Stimulated activated CD4-positive, alpha-beta T cell treated with anti-CD3 and anti-CD28 coated beads, Interleukin-4, amount 100 ng/mL, for 1 hour (primary cell): ENCODE measurements at places on chromosomes 11 and 22.

- no peak for DNase-seq
These were observed 426.4 kb downstream of the AASDHPPT start for GRCh38 chr11:106503901-106504300.

DNA sequence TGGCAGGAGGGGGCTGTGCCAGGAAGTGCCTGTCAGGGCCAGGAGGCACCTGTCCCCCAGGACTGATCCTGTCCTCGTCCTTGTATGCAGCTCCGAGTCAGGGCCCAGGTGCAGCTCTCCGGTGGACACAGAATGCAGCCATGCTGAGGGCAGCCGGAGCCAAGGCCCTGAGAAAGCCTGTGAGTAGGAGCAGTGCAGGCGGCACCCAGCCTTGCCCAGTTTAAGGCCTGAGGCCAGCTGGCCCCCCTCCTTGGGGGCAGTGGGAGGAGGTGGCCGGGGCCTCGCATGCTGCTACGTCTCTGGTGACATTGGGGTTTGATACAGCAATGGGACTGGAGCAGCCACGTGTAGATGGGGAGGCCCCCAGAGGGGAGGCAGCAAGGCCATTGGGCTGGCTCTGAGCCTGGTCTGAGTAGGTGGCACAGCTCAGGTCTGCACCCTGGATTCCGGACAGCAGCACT, 34.9 kb downstream of the SBF1 start:
- DNase-seq: no peak

DNA sequence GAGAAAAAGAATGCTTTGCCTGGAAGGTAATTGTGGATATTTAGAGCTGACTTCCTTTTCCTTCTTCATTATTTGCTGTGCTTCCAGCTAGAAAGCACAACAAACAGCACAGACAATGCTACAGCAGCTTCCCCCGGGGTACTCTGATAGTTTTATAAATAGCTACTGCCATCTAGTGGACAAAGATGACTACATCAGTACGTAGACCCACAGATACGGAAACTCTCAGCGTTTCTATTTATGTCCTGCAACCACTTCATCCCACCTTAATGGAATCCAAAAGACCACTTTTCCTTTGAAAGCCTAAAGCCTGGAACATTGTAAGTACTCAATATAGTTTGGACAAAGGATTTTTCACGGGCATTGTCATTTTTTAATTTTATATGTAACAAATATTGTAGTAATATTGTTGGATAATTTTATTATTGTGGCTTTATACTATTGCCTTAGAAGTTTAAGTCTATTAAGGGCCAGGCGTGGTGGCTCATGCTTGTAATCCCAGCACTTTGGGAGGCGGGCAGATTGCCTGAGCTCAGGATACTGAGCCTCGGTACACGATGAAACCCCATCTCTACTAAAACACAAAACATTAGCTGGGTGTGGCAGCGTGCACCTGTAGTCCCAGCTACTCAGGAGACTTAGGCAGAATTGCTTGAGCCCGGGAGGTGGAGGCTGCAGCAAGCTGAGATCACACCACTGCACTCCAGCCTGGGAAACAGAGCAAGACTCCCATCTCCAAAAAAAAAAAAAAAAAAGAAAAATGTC, 7.5 kb downstream of the HSPA8 start:
- DNase-seq: no peak

- DNase-seq: no peak
These were observed 1404.2 kb downstream of the BRD1 start for GRCh38 chr22:48423481-48423911.

DNA sequence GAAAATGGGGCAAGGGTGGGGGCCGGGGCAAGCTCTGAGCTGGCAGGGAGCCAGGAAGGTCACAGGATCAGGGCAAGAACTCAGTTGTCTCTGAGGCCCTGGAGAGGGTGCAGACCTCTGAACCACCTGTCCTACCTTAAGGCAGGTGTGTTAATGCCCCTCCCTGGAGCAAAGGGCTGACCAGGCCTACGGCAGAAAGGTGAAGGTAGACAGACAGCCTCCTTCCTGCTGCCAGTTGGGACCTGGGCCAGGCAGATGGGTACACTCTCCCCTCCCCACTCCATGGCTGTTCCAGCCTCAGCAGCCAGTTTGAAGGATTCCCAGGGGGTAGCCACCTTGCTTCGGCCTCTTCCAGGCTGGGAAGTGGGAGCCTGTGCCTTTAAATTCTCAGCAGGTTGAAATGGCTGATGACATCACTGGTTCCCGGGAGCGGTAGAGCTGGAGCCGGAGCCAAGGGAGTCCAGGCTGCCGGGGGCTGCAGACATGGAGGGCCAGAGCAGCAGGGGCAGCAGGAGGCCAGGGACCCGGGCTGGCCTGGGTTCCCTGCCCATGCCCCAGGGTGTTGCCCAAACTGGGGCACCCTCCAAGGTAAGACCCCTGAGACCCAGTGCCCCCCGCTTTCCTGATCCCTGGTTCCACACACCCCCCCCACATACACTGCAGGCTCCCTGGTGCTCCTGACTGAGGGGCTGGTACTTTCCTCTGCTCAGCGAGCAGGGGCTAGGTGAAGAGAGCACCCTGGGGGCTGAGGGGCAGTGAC, at the start of gene INPP5J:
Gene INPP5J (plus strand): TSS at position 435 of the 760 bp plus-strand sequence. CDS start 49 bp downstream, at position 484.
- no peak for DNase-seq

DNA sequence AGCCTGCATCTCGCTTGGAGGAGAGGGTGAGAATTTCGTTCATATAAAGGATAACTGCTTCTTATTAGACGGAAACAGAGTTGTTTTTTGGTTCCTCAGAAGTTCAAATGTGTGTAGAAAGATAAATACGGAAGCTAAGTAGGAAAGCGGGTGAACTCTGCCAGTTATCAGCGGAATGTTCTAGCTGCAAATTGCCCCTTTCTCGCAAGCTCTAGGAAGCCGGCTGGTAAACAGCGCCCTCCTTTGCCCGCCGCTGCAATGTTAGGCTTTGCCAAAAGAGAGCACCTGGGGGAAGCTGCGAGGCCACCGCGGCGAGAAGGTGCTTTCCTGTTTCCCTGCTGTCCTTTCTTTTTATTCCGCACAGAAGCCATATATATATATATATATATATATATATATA, 67.0 kb downstream of the IGLL5 start:
- peak; percentile 29 for DNase-seq

DNA sequence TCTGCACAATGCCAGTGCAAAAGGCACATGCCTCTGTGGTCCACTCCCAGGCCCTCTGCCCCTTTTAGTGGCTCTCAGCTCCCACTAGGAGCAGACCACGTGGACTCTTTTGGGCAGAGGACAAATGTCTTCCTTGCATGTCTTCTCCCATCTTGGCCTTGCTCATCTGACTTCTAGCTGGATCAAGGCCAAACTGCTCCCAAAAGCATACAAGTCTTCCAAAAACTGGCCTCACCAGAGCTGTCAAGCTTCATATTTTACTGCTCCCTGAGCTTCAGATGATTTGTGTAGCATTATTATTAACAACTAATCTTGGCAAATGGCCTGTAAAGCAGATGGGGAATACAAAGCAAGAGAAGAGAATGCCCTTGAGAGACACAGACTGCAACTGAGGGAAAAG, 6.9 kb downstream of the SMPD1 start:
- no peak for DNase-seq

DNA sequence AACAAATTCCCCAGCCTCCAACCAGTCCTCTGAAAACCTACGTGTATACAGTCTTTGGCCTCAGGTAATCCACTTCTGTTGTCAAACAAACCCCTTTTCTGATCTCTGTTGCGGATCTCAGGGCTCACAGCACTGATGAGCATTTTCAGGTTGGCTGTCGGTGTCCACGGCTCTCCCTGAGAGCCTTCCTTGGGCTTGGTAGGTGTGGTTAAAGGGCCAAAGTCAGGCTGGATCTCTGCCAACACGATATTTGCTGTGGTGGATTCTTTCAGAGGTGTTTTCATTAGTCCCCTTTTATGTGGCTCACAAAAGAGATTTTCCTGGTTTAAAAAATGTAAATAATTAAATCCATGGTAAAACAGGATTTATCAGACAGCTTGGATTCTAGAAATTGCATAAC, 2.9 kb downstream of the E2F8 start:
- DNase-seq: no peak

GRCh38 chr22:24386937-24387471, 40.4 kb upstream of the ADORA2A start:
- DNase-seq: no peak

DNA sequence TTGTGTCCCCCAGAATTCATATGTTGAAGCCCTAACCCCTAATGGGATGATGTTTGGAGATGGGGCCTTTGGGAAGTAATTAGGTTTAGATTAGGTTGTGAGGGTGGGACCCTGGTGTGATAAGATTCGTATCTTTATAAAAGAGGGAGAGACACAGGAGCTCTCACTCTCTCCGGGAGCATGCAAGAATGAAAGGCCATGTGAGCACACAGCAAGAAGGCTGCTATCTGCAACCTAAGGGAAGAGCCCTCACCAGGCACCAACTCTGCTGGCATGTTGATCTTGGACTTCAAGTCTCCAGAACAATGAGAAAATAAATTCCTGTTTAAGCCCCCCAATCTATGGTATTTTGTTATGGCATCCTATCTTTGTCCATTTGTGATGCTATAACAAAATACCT, 97.3 kb downstream of the ELP4 start:
- DNase-seq: no peak

DNA sequence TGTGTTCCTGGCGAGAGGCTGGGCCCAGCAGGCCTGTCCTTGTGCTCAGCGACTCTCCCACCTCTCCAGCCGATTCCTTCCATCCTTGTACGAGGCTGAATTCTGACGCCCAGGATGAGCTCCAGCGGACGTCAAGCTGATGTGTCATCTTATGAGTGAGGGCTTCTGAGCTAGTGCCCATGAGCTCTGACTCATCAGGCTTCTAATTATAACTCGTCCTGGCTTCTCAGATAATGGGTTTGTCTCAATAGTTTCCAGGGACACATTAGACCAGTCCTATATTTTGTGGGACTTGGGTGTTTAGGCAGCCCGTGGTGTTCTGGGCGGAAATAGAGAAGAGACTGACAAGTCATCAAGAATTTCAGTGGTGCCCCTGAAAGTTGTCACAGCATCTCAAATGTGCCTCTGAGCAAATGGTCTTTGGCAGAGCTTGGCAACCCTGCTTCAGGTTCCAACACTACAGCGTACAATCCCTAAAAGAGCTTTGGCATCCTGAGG, 108.2 kb upstream of the CD44 start:
- no peak for DNase-seq

GRCh38 chr11:39569789-39570188, 1889.7 kb downstream of the LRRC4C start:
- no peak for DNase-seq

DNA sequence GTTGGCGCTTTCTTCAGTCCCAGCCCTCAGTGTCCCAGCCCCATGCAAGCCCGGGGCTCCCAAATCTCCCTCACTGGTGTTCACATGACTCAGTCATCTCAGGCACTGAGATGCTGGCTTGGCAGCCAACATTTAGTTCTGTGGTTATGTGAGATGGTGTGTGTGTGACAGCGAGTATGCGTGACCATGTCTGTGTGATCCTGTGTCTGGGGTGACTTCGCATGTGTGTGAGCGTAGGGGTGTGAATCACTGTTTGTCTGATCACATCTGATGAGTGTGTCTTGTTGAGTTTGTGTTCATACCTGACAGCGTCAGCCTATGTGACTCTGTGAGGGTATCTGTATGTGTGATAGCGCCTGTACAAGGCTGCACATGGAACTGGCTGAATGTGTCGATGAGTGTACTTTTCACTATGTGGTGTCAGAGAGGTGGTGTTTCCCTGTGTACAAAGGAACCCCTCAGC, 16.2 kb downstream of the CREB3L1 start:
- DNase-seq: no peak

DNA sequence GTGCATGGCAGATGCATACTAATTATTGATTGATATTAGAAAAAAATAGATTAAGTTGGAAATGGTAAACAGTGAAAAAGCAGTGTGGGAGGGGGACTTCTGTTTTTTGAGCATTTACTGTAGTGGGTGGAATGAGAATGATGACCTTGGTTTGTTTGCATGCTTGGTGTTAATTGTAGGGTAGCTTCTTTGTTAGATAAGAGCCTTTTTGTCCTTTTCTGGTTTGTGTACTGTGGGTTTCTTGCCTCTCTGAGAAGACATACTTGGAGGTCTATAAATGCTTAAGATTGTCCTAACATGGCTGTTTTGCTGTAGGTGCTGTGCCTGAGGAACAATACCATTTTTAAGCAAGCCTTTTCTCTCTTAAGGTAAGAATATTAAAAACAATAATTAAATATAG, 17.0 kb downstream of the MRPL48 start:
- DNase-seq: no peak

DNA sequence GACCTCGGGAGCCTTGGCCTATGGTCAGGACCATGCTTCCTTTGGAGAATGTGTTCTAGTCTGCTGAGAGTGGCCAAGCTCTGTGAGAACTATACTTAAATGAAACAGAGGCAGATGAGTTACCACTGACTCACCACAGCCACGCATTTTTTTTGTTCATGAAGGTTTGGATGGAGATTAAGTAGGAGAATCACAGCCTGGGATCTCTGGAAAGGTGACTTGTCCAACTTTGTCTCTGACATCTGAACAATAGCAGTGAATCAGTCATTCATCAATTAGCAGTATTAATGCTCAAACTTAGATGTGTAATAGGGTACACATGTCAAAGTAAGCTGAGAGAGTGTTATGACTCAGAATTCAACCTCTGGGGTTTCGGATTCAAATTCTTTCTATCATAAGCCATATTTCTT, 100.7 kb upstream of the ANO3 start:
- DNase-seq: no peak

DNA sequence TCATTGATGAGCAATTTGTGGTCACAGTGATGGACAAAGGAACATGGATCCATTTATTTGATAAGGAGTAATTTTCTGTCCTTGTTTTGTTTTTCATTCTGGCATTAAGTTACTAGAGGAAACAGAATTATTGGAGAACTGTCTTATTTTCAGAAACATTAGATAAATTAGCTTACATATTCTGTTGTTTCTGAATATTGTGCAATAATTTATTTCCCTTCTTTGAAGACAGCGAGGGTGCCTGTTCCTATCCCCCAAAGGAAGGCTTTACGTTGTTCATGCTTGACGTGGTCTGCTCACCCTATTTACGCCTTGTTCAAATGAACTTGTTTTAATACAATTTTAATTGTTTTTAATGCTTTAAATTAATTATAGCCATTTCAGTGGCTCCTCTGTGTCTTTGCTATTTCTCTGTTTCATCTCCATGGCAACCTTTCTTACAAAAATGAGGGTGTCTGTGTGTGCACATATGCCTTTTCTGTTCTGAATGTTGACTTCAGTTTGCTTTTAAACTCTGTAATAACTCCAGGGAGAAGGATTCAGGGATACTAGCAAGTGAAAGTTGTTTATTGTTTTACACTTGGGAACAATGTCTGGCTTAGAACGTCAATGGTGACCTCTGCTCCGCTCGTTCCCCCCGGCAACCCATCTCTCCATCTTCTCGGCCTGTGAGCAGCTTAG, 138.3 kb upstream of the PLET1 start:
- no peak for DNase-seq

DNA sequence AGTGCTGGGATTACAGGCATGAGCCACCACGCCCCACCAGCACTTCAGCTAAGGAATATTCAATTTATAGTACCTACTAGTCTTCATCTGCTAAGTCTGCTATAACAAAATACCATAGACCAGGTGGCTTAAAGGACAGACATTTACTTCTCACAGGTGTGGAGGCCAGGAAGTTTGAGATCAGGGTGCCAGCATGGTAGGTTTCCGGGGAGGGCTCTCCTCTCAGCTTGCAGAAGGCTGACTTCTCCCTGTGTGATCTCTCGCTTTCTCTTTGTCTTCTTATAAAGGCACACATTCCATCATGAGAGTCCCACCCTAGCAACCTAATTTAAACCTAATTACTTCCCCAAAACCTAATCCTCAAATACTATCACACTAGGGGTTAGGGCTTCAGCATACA, 433.0 kb downstream of the INSC start:
- no peak for DNase-seq

GRCh38 chr11:3686751-3687150, 15.6 kb upstream of the CHRNA10 start:
- no peak for DNase-seq
